ENCODE measurements at places on chromosomes 13 and 19. TPM values are rescaled to one million over a fixed set of nuclear protein-coding genes. Genes with fewer than 3 reads are reported as not detected.
A peak's percentile ranks its signal among the peaks of the same experiment; 100 is the strongest.

DNA sequence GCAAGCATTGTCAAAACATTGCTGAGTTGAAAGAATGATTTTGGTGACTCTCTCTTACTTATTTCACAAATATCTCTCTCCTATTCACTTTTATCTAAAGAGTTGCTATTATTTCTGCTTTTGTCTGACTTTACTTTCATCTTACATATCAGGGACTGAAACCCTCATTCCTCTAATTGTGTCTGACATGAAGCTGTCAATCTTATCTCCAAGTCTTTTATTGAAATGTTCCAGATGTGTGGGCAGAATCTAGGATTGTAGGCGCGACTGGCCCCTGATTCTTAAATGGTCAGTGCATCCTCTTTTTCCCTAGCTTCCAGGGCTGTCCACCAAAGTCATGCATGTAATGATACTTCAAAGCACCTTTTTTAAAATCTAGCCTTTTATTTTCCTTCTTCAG, 174.6 kb downstream of the NDFIP2 start:
- DNase-seq: no peak

DNA sequence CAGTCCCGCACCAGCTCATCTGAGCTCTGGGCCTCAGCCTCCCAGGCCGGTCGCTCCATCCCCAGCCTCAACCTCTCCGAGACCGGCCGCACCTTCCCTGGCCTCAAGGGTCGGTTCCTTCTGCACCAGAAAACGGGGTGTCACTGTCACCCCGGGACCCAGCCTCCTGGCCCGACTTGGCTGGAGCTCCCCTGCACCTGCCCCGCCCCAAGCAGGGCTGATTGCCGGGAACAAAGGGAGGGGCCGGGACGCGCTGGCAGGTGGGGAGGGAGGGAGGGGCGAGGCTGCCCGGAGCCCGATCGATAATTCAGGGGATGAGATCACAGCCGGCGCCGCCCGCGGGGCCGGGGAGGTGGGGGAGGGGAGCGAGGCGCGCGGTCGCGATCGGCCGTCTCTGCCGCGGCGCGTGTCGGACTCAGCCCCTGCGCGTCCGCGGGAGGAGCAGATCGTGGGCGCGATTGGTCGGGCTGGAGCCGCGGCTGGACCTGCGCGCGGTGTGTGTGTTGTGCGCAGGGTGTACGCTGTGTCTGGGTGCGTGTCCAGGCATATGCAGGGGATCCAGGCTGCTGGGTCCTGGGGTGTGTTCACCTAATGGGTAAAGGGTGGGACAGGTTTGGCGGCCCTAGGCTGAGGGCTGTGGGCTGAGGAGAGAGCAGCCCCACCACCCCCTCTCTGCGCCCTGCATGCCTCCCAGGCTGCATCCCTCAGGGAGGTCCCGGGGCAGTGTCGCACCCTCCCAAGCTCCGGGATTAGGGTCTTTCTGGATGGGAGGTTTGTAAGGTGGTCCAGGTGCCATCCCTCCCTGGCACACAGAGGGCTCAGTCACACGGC, 1.1 kb upstream of the SHC2 start:
- DNase-seq: peak; percentile 21

DNA sequence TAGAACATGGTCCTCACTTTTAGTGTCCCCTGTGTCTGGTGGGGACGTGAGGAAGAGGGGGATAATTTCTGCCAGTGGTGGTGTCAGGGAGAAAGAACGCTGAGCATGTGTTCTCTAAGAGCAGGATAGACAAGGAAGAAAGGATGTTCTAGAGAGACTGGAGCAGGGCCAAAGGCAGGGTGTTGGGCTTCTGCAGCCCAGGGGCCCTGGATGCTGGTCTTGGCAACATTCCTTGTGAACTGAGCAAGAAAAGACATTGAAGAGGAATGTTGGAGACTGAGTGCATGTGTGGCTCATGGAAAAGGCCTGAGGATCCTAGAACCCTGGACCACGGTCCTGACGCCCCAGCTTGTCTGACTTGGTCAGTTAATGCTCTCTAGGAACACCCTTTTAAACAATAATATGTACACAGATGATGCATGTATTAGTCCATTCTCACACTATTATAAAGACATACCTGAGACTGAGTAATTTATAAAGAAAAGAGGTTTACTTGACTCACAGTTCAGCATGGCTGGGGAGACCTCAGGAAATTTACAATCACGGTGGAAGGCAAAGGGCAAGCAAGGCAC, 33.6 kb upstream of the SLC10A2 start:
- no peak for DNase-seq

GRCh38 chr19:16386619-16387240, 62.1 kb downstream of the KLF2 start:
- peak; percentile 69 for DNase-seq

GRCh38 chr13:50677258-50677657, 166.2 kb downstream of the DLEU7 start:
- DNase-seq: no peak

GRCh38 chr13:26051657-26052311, at the start of gene SHISA2:
TSS of gene SHISA2 (minus strand) at chr13:26052016. CDS start at chr13:26050975, 1,041 bp downstream.
- peak; percentile 20 for DNase-seq

DNA sequence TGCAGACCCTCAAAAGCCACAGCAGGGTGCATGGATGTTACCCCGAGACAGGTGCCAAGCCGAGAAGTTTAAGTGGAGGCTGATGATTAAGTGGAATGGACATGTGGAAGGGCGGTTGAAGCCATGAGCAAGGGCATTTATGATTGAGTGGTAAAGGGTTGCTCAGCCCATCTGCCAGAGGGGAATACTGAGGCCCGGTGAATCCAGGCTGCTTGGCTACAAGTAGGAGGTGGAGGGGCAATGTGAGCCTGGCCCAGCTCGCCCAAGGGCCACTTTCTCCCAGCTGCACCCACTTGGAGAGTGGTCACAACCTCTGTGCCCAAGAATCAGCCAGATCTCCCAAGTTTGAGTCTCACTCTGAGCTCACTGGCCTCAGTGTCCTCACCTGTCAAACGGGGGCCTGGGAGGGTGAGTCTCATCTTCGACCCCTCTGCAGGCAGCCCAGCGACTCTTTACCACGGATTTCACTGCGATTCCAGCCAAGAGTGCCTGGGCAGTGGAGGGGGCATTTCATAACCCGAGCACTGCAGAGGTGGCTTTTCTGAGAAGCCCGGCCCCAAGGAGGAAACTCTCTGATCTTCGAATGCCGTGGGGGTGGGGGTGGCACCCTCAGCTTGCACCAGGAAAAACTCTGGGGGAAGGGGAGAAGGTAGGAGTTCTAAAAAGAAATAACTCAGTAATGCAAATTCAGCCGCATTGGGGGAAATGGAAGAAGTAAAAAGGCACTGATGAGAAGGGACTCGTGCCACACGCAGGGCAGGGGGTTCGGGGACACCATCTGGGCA, 62.9 kb upstream of the KLF2 start:
- DNase-seq: peak; percentile 40

DNA sequence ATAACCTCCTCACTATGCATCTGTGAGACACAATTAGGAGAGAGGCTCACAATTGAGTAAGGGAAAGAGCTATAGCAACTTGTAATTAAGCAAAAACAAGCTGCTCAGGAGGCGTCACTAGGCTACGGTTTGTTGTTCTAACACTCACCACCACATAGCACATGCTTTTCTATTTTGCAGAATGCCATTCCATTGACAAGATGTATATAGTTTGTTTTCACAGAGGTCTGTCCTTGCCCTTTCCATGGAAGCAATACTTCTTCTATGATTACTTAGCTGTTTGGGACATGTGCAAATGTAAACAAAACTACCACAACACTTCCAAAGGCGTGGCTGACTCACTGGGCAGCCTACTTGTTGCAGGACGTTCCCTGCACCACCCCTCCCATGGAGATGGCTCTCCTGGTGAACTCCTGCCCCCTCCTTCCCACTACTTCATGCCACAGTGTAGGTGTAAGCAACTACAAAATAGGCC, 33.9 kb upstream of the FAM216B start:
- no peak for DNase-seq

DNA sequence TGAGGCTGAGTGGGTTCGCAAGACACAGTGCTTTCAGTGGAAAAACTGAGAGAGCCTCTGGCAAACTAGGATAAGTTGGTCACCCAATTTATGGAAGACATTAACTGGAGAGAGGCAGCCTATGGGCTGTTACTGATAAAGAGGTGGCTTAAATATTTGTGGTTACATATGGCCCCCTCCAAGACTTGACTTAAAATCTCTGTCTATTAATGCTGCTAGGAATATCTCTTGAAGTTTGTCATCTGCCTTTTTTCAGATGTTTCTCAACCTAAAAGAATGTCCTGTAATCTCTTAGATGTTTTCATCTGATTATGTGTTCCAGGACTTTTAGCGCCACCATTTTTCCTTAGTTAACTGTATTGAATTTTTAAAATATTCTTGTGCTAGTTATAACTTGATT, 54.6 kb downstream of the NAA16 start:
- DNase-seq: no peak

- DNase-seq: peak; percentile 82
These were observed 18.0 kb upstream of the PNMA8B start for GRCh38 chr19:46513461-46514236.

GRCh38 chr19:42140125-42140754, 8.0 kb upstream of the POU2F2 start:
- DNase-seq: peak; percentile 59

DNA sequence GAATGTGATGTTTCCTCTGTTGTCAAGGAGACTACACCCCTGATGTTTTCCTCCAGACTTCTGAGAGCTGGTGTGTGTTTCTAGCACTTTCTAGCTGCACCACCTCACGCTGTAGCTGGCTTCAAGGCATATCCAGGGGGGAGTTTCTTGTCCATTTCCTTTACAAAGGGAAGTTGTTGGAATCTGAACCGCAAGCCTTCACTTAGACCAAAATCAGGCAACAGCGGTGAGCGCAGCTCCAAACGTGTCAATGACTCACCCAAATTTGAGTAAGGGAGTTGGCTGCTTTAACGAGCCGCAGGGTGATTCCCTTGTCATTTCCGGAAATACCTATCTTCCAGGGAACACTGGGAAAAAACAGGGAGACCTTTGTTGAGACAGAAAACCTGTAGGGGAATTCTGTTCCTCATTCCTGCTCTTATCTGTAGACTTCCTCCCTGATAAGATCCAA, 2.5 kb downstream of the LDLR start:
- peak; percentile 55 for DNase-seq

- DNase-seq: no peak
These were observed 2431.7 kb downstream of the PCDH9 start for GRCh38 chr13:64798422-64798821.

DNA sequence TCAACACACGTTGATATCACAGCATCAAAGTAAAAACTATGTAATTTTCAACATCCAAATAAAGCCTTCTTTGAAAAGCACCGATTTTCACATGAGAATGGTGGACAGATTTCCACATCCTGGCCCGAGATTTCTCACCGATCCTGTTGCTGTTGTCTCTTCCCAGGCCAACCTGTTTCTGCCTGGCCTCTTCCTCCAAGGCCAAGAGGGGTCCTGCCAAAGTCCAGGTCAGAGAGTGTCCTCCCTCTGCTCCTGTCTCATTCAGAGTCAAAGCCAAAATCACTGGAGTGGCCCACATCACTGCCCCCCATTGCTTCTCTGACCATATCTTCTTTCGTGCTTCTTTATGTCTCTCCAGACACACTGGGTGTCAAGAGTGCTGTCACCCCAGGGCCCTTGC, 49.5 kb downstream of the CHST8 start:
- no peak for DNase-seq

DNA sequence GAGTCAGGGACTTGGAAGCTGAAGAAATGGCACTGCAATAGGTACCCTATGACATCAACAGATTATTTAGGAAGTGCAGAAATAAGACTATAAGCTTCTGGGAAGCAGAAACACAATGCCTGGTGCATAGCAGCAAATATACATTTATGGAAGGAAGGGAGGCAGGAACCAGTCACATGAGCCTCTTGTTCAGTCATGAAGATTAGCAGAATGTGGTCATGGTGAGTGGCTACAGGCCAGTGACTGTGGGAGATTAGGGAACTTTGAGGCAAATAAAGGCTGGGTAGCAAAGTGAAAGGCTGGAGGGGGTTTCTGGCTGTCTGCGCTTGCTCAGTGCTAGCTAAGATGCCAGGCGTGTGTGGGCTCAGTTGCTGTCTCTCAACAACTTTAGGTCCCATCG, 96.3 kb downstream of the EPSTI1 start:
- no peak for DNase-seq

GRCh38 chr19:51688671-51689571, 4.2 kb upstream of the SPACA6 start:
- no peak for DNase-seq

DNA sequence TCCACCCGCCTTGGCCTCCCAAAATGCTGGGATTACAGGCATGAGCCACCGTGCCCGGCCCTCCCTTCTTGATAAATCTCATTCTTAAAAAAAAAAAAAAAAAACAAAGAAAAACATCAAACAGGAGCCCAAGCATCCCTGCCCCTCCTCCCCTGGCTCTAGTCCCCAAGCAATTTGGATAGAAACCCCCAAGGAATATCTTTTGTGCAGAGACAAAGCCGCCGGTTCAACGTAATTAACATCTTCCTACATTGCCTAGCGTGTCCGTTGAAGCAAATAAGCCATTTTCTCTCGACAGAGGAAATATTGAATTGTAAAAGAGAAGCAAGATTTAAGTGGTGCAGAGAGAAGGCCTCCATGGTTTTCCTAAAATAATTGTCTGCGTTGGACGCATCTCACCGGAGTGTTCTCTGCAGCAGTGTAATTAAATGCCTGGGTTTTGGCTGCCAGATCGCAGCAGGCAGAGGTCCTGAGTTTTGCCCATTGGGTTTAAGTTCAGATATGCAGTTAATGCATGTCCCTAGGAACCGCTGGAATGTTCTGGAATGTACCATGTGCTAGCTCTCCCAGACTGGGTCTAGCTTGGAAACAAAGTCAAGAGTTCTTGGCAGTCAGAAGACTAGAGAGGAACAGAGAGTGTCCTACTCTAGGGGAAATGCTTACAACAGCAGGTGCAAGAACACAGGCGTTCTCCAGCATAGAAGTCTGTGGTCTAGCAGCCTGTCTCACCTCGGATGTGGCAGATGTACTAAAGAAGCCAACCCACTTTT, 30.8 kb downstream of the PIN1 start:
- peak; percentile 59 for DNase-seq

Gene LAIR1
- total RNA-seq: 11.3 TPM

Gene BAX
- 189 TPM for total RNA-seq

Gene MISP
- not detected for total RNA-seq

Gene MLLT1
- total RNA-seq: 41.4 TPM

Gene NOP53
- total RNA-seq: 301 TPM

Gene SPACA4
- not detected for total RNA-seq

Gene SYCN
- not detected for total RNA-seq

Gene ZNF570
- 5.2 TPM for total RNA-seq

Gene NRTN
- not detected for total RNA-seq

Gene C1QTNF9
- not detected for total RNA-seq

Gene MTIF3
- 28.0 TPM for total RNA-seq

Gene NLRP5
- total RNA-seq: not detected

Data from activated CD8-positive, alpha-beta T cell treated with anti-CD3 and anti-CD28 coated beads for 36 hours (primary cell).